ENCODE measurements at places on chromosomes 1 and 21.

DNA sequence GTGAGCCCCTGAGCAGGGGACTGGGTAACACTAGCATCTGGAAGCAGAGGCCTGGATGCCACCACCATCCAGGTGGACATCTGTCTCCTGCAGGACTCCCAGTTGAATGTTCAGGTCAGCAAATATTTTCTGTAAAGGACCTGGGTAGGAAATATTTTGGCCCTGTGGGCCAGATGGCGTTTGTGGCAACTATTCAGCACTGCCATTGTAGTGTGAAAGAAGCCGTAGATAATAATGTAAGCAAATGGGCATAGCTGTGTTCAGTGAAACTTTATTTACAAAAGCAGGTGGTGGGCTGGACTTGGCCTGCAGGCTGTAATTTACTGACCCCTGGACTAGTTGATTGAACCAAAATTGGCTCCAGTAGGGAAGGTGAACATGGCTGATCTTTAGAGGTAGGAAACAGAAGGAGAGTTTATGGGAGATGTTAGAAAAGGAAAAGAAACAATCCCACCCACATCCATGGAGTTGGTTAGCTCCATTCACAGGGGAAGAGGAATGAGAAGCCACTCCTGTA lies 20.0 kb upstream of the CD101 start:
- DNase-seq, result no peak

DNA sequence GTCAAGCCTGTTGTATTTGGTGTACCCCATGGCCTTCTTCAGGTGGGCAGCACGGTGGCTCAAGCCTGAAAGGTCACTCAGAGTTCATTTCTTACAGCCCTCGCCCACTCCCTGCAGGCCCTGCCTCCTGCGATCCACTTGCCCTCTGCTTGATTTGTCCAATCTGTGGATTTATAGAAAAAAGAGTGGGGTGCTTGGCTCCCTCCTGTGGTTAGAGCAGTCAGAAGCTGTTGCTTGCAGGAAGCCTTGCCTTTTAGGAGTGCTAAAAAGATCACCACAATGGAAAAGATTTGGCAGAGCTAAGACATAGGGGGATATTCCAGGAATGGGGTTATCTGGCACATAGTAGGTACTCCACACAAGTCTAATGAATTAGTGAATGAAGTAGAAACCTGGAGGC lies 108.0 kb upstream of the TRABD2B start:
- no peak for DNase-seq

GRCh38 chr1:17158961-17159360 lies 39.7 kb upstream of the PADI2 start:
- no peak for DNase-seq

GRCh38 chr21:34372321-34372720 lies 3.0 kb upstream of the SMIM11 start:
- no peak for DNase-seq

GRCh38 chr1:219266524-219266923 lies 92.8 kb downstream of the LYPLAL1 start:
- no peak for DNase-seq

DNA sequence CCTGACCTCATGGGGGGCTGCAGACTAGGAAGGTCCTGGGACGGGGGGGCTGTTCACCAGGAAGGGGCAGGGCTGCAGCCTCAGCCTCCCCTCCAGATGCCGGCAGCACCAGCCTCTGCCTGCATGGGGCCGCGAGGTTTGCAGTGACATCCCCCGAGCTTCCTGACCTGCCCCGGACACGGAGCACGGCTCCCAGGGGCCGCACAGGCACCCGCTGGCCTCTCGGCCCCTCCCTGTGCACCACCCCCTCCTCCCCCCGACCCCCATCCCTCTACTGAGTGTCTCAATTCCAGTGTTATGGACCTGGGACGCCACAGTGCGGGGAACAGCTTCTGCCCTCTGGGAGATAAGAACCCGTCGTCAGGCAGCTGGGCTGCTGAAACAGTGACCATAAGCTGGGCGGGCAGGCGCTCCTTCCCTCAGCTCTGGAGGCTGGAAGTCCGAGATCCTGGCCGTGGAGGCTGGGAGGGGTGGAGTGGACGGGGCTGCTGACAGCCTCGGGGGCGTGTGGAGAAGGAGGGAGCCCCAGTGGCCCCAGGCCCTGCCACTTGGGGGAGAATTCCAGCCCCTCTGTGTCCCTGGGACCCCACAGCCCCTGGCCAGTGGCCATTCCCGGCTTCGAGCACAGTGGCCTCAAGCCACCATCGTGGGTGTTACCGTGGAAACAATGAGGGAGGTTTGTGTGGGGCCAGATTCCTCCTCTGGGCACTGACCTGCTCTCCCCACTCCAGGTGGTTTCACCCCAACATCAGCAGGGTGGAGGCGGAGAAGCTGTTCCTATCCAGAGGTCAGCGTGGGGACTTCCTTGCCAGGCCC lies 11.6 kb downstream of the RNF223 start:
- DNase-seq, result no peak

DNA sequence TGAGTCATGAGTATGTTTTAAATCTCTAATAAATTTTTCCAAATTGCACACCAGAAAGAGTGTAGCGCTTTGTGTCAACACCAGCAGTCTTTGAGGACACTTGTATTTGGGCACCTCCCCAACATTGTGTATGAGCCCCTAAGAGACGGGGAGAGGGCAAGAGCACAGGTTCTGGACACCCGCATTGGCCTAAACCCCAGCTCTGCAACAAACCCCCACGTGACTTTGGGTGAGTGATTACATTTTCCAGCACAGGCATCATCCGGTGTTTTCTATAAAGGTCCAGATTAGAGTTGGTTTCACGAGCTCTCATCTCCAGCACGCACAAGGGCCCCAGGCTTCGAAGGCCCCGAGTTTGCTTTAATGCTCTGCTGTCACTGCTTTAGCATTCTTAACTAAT lies 66.3 kb upstream of the SLC45A1 start:
- DNase-seq, result no peak

- no peak for DNase-seq
These were observed 17.5 kb downstream of the KLHDC8A start for GRCh38 chr1:205339197-205339702.

DNA sequence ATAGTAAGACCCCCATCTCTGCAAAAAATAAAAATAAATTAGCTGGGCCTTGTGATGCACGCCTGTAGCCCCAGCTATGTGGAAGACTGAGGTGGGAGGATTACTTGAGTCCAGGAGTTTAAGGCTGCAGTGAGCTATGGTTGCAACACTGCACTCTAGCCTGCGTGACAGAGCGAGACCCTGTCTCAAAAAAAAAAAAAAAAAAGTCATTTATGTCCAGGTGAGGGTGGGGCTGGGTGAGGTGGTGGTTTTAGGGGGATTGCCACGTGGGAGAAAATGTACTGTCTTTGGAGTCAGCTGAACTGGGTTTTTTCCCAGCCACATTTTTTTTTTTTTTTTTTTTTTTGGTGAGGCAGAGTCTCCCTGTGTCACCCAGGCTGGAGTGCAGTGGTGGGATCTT lies 6.7 kb downstream of the PIK3CD start:
- DNase-seq, result no peak

- no peak for DNase-seq
These were observed 69.9 kb downstream of the ATF6 start for GRCh38 chr1:161836018-161836417.

GRCh38 chr1:187790724-187791123 lies 962.0 kb downstream of the PLA2G4A start:
- DNase-seq, result no peak

DNA sequence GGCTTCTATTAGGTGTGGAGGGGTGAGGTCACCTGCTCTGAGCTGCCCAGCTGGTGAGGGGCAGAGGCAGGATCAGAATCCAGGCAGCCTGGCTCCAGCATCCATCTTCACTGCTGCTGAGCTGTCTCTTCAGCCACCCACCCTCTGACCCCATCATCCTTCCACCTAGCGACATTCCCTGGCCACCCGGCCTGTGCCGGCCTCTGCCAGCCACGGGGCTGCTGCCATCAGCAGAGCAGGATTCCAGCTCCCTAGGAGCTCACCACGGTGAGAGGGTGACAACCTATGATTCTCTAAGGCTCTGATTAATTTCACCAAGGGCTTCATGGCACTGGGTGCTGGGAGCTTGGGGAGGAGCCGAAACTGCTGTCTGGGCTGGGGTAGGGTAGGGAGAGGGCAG lies 32.1 kb downstream of the ALPL start:
- no peak for DNase-seq

GRCh38 chr1:183075861-183076260 lies 52.6 kb downstream of the LAMC1 start:
- no peak for DNase-seq

DNA sequence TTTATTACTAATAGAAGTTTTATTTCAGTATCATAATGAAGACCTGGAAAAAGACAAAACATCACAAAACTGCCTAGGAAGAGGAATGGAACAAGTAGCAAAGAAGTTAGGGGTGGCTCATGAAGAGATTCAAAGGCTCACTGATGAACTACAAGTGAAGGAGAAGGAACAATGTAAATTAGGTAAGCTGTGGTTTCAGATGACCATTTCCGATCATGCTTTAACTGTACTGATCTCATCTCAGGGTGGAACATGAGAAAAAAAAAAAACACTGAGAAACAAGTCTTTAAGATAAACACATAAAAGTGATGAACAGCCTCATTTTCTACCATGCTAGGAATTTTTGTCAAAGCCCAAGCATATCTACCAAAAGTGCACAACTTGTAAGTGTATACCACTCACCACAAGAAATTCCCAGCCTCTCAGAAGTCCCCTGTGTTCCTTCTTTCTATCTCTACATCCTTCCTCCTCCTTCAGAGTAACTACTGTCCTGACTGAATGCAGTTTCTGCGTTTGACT lies 19.6 kb downstream of the CCDC30 start:
- DNase-seq, result no peak

Data from putamen (tissue), 1 donor.